ENCODE measurements at places on chromosomes 2 and 18.

DNA sequence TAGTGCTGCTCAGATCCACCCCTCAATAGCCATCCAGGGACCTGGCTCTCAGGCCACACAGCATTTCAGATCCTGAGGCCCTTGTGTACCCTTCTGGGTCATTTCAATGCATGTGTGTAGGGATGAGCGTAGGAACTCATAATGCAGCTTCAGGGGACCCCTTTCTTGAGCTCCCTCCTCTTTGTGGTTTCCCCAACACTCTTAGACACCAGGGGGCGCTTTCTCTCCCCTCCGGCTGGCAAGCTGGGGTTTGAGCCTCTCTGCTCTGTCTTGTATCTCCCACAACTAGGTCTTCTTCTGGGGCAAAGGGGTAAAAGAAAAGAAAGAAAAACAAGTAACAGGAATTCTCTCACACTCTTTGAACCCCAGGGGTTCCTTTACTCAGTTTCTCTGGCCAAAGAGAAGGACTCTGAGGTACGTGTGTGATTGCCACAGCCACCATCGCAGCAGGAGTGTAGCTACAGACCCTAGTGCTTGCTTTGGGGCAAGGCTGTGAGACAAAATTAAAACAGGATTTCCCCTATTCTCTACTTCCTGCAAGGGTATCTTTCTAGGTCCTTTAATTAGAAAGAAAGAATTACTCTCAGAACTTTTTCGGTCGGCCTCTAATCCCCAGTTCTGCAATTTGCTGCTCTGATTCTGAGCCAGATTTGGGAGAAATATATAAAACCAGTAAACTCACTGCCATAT is 38.0 kb downstream of the CABYR start:
- peak; percentile 77 for DNase-seq

DNA sequence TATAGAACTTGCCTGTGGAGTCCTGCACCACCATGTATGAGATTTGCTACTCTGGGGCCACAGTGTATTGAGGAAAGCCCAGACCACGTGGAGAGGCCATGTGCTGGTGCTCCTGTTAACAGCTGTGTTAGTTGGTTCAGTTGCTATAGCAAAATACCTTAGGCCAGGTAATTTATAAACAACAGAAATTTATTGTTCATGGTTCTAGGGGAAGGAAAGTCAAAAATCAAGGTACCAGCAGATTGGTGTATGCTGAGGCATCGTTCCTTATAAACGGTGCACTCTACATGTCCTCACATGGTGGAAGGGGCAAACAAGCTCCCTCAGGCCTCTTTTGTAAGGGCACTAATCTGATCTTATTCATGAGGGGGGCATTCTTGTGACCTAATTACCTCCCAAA is 272.3 kb upstream of the FBXO11 start:
- DNase-seq, result no peak

GRCh38 chr2:73877071-73877802 is 15.6 kb upstream of the ACTG2 start:
- no peak for DNase-seq

GRCh38 chr18:79789901-79790890 is 7.5 kb upstream of the KCNG2 start:
- no peak for DNase-seq

GRCh38 chr2:134319596-134320254 is 65.9 kb downstream of the MGAT5 start:
- no peak for DNase-seq

- DNase-seq, result no peak
Observed at GRCh38 chr2:224860786-224861185, 144.6 kb upstream of the CCDC195 start.

GRCh38 chr2:120820953-120821279 is 85.2 kb downstream of the GLI2 start:
- peak; percentile 72 for DNase-seq

DNA sequence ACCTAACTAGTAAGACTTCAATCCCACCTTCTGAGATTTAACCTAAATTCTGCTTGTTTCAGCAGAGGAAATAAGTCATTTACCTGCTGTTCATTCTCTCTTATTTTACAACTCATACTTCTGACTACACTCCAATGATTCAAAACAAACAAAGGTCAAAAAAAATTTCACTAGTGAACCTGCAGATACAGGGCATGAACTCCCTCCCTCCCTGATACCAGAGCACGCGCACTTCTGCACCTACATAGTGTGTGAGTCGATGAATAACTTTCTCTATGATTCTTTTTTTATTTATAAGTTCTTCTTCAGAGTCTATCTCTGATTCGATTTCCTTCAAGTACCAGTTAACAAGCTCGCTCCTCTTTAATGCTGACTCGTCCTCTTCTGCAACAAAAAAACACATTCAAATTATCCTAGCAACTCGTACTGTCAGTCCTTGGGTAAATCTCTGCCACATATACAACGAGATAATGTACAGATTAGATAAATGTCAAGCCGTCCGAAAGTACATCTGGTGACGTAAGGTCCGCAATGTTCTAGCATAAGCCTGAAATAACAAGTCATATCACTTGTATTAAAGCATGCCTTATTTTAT is 7.4 kb upstream of the LCT start:
- no peak for DNase-seq

DNA sequence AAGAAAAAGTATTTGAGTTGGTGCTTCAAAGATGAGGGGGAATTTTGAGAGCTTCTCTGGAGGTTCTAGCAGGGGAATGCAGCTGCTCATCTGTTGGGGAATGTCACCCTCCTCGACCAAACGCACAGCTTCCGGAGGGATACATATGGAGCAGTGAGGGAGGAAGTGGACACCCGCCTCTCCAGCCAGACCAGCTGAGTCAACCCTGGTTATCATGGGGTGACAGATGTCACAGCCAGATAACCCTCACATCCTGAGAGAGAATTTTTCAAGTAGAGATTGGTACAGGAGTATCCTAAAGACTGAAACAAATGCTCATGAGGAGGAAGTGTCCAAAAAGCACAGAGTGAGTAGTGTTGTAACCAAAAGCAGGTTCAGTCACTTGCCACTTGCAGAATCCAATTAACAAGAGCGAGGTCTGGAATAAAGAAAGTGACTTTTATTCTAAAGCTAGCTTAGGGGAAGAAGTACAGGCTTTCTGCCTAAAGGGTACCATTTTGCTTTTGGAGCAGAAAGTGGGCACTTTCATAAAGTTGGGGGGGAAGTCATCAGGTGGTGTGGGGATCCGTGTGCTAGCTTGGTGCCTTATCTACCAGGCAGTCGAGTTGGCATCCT is 395.2 kb downstream of the RAD51AP2 start:
- DNase-seq, result no peak

DNA sequence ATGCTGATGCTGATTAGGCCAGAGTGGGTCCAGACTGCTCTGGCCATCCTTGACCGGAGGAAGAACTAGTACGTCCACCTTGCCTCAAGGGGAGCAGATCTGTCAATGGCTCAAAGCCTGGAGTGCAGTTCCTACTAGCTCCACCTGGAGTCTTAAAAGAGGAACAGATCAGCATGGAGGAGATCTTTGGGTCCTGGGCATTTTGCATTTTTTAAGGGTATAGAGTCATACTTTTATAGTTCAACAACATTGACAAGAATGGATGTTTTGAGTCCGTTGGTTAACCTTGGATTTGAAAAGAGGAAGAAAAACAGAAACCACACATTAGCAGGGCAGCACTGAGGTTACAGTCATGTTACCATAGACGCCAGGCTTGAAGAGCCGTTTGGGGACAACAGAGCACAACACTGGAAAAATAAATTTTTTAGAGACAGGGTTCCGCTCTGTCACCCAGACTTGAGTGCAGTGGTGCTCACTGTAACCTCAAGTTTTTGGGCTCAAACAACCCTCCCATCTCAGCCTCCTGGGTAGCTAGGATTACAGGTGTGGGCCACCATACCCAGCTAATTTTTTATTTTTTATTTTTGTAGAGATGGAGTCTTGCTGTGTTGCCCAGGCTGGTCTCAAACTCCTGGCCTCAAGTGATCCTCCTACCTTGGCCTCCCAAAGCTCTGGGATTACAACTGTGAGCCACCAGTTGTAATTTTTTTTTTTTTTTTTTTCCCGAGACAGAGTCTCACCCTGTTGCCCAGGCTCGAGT is 78.5 kb downstream of the PRKCE start:
- DNase-seq, result no peak
